ENCODE measurements at places on chromosomes 2 and 18.

GRCh38 chr2:101368376-101368775, 18.9 kb downstream of the CREG2 start:
- no peak for DNase-seq

GRCh38 chr18:74438091-74438490, 19.0 kb downstream of the DIPK1C start:
- DNase-seq, result no peak

GRCh38 chr18:24462838-24463775, 2.7 kb downstream of the HRH4 start:
- DNase-seq, result no peak

DNA sequence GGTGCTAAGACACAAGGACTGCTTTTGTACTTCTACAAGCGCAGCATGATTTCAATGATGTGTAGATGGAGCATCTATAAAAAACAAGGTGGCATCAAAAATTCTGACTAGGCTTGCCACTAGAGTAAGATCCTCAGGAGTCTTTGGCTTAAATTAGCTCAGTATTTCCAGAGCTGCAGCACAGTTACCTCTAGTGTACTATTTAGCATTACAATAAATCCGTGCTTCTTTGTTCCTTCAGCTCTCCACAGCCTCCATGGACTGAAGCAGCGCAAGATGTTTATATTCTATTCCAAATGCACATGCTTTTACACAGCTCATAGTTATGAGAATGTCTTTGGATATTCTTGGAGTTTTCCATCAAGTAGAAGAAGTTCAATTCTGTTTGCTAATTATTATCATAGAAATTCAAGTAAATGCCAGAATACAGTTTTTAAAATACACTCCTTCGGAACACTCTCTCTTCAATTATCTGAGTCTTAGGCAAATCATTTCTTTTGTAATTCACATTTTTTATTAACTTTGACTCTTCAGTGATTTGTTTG, 1133.0 kb upstream of the LRRTM1 start:
- DNase-seq, result no peak

DNA sequence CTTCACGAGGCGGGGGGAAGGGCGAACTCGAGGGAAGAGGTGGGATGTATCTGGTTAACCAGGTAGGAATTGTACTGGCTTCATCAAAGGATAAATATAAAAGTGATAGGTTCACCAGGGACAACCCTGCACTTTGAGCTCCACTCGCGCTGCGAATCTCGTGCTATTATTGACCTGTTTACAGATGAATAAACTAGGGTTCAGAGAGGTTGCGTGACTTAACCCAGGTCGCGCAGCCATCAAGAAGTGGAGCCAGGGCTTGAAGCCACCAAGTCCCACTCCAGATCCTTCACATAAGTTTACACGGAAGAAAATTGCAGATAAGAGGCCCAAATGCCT, 1.4 kb upstream of the CYP1B1 start:
- no peak for DNase-seq

DNA sequence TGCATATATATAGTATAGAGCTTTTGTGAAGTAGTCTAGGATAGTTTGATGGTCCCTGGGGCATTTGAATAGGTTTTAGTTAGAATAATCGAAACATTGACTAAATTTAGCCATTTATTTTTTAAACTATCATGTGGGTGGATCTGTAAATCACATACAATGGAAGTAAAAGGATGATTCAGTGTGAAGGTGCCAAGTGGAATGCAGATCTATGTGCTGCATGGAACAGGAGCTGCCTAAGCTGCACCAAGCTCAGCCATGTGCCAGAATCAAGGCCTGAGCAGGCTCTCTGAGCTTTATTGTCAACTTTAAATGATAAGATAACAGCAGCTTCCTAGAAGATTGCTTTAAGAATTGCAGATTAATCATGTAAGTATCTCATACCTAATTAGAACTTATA, 1996.2 kb upstream of the PIK3C3 start:
- DNase-seq, result no peak

GRCh38 chr18:58894930-58895329, 30.3 kb downstream of the ZNF532 start:
- DNase-seq, result no peak

DNA sequence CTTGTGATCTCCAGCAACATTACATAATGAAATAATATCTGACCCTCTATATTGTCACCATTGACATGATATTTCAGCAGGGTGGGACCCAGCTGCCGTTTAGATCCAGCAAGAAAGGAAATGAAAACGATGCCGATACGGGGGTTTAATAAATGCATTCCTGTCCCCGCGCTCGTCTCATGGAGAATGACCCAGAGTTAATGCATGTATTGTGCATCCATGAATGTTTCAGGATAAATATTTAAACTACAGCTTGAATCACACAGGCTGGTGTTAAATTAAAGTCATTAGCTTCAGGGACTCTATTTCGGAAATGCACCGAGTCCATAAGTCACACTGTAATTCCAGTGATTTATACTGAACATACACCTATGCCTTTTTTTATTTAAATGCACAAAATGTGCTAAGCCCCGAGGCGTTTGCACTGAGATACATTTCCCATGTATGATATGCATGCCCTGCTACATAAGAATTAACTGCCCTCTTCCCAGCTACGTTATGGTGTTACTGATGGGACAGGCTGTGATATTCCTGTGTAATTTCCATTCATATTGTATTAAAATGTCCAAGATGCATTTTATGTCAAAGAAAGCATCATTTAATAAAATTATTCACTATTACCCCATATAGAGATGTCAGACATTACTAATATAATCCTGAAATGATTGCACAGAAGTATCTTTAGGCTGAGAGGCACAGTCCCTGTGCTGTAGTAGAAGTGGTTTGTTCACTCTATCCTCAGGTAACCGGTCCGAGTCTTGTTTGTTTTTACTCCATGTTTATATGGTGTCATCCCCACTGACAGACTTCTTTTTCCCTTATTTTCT, 109.3 kb upstream of the ZNF516 start:
- no peak for DNase-seq

GRCh38 chr2:202454536-202454935, 78.4 kb downstream of the BMPR2 start:
- DNase-seq, result no peak

- no peak for DNase-seq
Observed at GRCh38 chr2:234932591-234933168, 19.1 kb upstream of the SH3BP4 start.

DNA sequence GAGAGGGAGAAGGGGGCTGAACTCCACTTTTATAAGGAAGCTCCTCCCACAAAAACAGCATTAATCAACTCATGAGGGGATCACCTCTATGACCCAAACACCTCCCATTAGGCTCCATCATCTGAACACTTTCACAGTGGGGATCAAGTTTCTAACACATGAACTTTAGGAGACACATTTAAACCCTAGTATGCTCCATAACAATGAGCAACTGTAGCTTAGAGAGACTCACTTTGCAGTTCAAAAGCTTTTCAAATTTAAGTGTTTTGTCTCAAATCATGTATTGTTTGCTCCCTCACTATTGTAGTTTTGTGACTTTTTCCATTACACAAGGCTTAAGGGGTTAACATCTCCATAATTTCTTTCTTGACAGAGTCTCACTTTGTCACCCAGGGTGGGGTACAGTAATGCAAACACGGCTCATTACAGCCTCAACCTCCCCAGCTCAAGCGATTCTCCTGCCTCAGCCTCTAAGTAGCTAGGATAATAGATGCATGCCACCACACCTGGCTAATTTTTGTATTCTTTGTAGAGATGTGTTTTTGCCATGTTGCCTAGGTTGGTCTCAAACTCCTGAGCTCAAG, 352.7 kb upstream of the CDH20 start:
- DNase-seq, result no peak

DNA sequence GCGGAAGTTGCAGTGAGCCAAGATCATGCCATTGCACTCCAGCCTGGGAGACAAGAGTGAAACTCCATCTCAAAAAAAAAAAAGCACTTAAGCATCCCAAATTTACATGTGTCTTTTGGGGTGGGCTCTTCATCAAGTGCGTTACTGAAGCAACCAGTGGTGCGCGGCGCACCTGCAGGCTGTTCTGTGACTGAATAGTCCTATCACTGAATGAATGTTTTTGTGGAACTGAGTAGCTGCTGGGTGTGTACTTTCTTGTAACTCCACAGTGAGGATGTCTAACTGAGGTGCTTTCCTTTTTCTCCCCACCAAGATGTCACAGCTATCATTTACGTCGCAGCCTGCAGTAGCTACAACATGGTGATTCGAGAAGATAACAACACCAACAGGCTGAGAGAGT, 17.0 kb downstream of the CHMP1B start:
- no peak for DNase-seq

GRCh38 chr2:236910781-236911495, 174.8 kb upstream of the COPS8 start:
- DNase-seq, result no peak

DNA sequence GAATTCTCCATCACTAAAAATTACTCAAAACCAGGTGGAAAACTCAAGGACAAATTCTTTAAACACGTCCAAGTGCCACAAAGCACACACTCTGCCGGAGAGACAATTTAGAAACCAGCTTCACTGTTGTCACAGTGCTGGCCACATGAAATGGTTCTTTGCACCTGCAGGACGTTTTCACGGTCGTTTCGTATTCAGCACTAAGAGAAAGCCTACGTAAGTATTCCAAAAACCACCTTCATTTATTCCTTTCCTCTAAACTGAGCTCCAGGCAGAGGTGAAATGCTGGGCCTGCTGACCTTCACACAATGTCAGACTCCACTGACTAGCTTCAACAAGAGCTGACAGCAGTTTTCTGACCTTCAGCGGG, 680 bp downstream of the ATP5F1A start:
- no peak for DNase-seq

DNA sequence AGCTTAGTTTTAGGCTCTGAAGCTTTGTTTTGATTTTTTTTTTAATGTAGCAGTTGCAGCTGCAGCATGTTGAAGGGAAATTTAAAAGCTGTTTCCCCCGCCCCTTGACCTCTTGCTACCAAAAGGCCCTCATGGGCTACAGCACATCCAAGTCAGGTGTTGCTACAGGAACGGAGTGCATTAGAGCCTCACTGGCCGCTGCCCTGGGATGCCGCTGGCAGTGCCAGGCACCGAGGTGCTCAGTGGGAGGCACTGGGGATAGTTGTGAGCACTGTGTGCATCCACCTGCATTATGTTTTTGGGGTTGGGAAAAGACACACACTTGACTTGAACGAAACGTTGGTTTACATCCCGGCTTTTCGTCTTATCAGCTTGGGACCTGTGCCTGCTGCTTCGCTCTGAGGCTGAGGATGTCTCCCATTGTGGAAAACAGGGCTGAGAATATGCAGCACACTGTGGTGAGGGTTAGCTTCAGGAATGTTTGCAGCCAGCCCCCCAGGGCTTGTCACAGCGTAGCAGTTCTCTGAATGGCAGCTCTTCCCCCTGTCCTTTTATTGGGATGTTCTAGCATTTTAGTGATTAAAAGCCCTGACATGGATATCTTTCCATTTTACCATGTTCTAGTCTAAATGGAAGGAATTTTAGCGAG, 24.1 kb downstream of the DCDC2C start:
- peak; percentile 9 for DNase-seq

- no peak for DNase-seq
Observed at GRCh38 chr2:235049069-235049468, 97.3 kb downstream of the SH3BP4 start.

DNA sequence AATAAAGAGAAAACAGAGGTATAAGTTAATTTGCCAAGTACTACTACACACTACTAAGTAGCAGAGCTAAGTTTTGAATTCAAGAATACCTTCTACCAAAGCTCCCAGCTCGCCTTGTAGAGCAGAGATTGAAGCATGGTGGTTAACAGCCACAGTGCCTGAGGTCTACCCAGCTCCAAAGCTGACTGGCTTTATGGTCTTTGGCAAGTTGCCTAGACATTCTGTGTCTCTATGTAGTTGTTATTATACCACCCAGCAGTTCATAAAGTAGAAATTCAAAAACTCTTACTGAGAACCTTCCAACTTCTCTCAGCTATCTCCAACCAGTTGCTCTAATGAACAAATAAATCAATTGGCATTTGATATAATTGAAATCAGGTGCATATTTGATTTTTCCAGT, 87.8 kb downstream of the PDE11A start:
- DNase-seq, result peak; percentile 64

- DNase-seq, result no peak
Observed at GRCh38 chr2:235770909-235771820, 277.3 kb downstream of the AGAP1 start.

- DNase-seq, result no peak
Observed at GRCh38 chr2:224781400-224781799, 65.2 kb upstream of the CCDC195 start.

DNA sequence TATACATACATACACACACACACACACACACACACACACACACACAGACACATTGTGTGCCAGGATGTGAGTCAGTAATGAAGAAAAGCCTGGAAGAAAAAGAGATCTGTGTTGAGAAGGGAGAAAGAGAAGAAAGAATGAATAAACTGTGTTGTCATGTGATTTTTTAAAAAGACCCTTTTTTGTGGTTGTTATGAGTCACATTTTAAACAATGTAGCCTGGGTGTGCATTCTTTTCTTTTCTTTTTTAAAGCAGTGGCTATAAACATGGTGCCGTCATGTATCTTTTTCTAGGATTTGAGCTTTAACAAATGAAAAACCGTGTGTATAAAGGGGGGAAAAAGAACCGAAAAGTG, 87.2 kb downstream of the NRP2 start:
- peak; percentile 93 for DNase-seq

DNA sequence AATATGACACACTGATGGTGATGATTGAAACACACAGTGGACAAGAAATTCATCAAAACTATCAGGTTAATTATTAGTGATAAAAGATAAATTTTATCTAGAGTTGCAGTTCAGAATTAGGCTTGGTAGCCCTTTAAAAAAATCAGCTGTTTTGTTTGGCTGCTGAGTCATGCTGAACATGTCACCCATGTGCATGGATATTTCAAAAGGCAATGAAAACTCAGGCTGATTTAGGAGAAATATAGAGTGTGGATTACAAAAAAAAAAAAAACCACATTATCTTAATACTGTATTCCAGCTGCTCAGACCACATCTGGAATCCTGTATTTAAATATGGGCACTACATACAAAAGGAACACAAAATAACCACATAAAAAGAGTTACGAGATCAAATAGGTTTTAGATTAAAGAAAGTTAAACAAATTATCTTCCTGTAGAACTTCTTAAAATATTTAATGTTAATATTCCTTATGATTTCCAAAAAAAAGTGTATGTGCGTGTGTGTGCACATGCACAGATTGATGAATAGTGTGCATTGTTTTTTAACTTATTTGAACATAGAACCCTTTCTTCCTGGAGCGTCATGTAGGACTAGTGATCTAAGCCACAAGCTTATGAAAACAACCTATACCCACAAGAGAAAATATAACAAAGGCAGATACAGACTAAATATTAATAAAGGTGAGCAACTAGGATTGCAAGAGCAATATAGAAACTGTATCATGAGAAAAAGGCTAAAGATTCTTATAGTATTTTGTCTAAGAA, 186.2 kb downstream of the STK39 start:
- DNase-seq, result peak; percentile 48

GRCh38 chr18:68532328-68532885, 182.5 kb downstream of the TMX3 start:
- DNase-seq, result no peak

- DNase-seq, result no peak
Observed at GRCh38 chr2:114684403-114684802, 242.0 kb downstream of the DPP10 start.

GRCh38 chr2:41896186-41896846, 151.5 kb upstream of the PKDCC start:
- DNase-seq, result peak; percentile 20

Measured in fibroblast of skin of scalp (primary cell).